Urinary bladder (tissue), 4 donors: ENCODE measurements at places on chromosomes 6 and 20. TPM values are rescaled to one million over a fixed set of nuclear protein-coding genes. Genes with fewer than 3 reads are reported as not detected.

DNA sequence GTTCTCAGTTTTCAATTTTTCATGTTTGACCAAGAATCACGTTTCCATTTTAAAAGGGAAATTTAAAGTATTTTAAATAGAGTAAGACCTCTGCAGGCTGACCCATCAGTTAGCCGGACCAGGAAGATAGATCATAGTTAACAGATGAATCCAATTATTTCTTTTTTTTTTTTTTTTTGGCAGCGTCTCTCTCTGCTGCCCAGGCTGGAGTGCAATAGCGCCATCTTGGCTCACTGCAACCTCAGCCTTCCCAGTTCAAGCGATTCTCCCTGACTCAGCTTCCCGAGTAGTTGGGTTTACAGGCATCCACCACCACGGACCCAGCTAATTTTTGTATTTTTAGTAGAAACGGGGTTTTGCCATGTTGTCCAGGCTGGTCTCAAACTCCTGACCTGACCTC is 256.7 kb upstream of the CNR1 start:
- no peak for DNase-seq

DNA sequence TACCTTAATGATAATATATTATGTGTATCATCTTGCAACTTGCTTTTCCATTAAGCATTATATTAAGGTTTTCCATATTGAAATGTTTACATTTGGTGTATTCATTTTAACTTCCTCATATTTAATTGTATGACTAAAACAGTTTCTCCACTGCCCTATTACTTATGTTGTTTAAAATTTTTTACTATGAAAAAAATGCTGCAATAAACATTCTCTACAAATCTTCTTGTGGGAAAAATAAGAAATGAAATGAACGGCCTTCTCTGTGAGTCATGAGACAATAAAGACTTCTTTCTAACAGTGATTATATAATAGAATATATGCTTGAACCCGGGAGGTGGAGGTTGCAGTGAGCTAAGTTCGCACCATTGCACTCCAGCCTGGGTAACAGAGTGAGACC is 25.5 kb downstream of the FASTKD5 start:
- no peak for DNase-seq

DNA sequence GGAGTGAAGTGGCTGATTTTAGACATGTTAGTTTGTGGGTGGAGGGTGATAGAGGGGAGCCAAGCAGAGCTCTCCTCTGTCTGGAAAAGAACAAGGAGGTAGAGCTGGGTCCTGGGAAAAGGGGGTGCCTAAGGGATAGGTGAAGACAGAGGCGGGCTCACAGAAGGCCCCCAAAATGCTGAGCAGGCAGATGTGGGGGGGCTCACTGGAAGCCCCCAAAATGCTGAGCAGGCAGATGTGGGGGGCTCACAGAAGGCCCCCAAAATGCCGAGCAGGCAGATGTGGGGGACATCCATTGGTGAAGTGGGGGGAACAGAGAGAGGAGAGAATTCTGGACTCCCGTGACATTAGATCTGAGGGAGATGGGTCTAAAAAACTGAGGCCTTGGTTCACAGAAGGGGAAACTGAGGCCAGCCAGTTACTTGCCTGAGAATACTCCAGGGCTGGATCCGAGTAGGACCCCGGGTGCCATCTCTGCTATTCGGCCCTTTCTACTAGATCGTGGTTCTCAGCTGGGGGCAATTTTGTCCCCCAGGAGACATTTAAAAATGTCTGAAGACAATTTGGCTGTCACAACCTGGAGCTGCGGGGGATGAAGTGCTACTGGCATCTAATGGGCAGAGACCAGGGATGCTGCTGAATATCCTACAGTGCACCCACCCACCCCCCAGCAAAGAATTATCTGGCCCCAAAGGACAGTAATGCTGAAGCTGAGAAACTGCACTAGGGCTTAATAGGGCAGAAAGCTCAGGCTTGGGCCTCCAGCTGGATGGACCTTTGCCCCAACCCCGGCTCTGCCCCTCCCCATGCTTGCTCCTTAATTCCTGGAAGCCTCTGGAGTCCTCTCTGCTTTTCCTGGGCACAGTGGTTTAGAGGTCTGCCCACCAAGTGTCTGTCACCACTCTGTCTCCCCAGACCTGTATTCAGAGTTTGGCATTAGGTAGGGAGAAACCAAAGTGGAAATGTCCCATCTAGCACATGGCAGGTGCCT is 2.1 kb downstream of the LPIN3 start:
- DNase-seq, result no peak

GRCh38 chr6:69976591-69977090 is 110.3 kb downstream of the COL19A1 start:
- no peak for DNase-seq

DNA sequence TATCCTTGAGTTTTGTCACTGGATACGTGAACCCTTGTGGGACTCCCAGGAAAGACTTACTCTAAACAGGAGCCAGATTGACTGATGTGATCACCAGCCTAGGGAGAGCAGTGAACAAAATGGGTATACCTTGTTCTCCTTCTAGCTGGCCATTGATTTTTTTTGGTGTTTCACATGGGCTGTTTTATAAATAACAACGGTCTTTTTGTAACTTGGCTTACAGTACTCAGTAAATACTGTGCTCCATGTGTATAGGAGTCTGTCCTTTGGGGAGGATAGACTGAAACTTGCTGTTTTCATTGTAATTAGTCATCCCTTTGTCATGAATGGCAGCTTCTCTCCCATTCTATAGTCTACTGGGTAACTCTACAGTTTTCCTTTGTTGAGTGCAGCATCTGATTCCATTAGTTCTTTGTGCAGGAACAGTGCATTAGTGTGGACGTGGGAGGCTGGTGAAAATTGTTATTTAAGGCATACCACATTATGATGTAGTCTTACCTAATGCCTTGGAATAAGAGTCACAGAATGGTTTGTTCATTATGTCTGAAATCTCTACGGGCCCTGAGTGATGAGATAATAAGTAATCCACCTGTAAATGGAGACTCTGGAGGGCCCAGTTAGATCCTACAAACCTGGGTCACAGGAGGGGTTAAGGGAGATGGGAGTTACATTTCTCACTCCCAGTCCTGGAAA is 89.5 kb downstream of the TIAM2 start:
- DNase-seq, result no peak

GRCh38 chr6:81727876-81728517 is 24.5 kb downstream of the TENT5A start:
- no peak for DNase-seq

The MMP24 gene
- 1.5 TPM for total RNA-seq

The ASCC3 gene
- total RNA-seq, result 89.5 TPM
